SW 1271 (cell line): ENCODE measurements at places on chromosomes 4 and X.

DNA sequence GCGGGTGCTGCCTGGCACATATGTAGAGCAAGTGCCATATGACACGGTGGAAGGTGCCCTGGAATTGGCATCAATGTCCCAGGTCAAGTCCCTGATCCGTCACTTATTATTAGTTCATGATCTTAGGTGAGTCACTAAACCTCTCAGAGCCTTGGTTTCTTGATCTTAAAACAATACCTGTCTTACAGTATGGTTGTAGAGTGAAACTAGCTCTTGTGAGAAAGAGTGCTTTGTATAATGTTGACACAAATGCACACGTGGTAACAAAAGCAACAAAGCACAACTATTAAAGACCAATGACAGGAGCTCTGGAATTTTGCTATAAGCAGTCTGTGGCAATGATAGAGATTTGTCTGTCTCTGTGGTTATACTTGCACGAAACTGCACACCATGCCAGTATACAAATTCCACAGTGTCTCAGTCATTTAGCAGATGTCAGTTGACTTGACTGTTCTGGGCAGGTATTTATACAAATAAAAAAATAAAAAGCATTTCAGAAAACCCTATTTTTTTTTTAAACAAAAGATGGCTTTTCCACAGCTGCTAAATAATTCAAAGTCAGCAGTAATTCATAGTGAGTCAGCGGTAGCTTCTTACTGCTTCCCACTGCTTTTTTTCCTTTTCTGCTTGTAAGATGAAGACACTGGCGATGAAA, 19.7 kb upstream of the ACSL1 start:
- DNase-seq, result no peak

GRCh38 chrX:42220666-42221065, 297.3 kb upstream of the CASK start:
- no peak for DNase-seq

- no peak for DNase-seq
These were observed 132.0 kb upstream of the ATP6AP2 start for GRCh38 chrX:40448793-40449192.

GRCh38 chr4:174437749-174438148, 84.5 kb downstream of the HPGD start:
- no peak for DNase-seq

- DNase-seq, result peak; percentile 43
These were observed 103.6 kb downstream of the UCHL1 start for GRCh38 chr4:41360214-41360920.

DNA sequence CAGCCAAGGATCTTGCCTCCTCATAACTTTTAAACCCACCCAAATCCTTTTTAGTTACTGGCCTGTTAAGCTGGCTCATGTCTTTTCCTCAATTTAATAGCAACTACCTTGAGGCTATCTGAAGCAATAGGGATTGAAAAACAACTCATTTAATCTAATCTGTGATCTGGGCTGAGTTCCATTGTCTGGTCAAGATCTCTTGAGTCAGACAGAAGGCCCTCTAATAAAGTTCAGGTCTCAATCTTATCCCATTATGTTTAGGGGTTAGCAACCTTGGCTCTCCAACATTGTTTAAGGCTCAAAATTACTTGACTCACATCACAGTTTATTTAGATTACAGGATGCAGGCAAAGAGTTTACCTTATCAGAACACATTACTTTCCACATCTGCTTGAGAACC, 436.1 kb downstream of the ANKRD50 start:
- DNase-seq, result no peak

GRCh38 chr4:8568068-8568668, 12.0 kb upstream of the GPR78 start:
- no peak for DNase-seq

GRCh38 chr4:38857354-38858096, 908 bp upstream of the TLR6 start:
- peak; percentile 72 for DNase-seq

DNA sequence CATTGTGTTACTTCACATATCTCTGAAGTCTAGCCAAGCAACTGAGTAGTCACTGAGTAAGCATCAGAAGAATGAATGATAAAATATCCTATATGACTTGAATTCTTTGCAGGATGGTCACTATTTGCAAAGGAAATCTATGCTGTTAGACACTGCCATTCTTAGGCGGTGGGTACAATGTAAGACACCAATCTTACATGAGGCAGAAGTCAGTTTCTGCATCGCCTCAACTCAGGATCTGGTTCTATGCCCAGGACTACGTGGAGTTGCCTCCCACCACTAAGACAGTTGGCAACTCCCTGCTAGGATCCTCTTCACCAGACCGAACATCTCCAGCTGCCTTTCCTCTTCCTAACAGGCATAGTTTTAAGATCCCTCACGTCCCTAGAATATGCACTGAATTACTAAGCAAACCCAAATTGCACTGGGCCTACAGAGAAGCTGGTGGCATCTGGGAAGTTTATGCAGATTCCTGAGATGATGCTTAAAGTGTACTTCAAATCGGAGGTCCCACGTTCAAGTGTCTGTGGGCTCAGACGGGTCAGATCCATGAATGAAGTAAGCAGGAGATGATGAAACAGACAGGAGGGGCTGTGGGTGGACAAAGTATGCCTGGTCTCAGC, 45.6 kb downstream of the SEL1L3 start:
- no peak for DNase-seq

DNA sequence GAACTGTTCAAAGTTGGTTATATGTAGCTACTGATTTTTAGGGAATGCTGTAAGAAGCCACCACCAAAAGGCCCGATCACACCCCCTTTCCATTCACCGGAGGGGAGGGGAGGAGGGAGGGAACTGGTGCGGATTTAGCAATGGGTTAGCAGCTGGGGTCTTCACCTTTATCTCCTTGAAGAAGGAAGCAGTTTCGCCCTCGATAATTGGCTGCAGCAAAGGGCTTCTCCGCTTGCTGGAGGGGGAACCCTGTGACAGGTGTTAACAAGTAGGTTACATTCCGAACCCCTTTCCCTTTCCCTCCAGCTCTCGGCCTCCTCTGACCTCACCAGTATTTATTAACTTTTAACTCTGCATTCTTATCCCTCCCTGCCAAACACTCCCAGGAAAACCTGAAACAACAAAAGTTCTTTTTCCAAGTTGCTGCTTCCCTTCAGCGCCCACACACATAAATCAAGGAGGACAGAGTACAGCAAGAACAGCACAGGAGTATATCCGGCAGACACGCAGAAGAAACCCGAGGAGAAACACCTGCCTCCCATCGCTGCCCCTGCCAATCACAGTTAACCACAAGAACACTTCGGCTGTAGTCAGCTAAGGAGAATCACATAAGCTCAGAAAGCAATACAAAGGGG, 39.8 kb upstream of the NAP1L5 start:
- no peak for DNase-seq
